ENCODE measurements at places on chromosomes 5 and 9. TPM values are rescaled to one million over a fixed set of nuclear protein-coding genes. Genes with fewer than 3 reads are reported as not detected.

EXD3 gene
- 7.1 TPM for polyA plus RNA-seq

SH3RF2 gene
- not detected for polyA plus RNA-seq

FBN2 gene
- polyA plus RNA-seq: not detected

IFNK gene
- polyA plus RNA-seq: not detected

NEUROG1 gene
- not detected for polyA plus RNA-seq
